A549 treated with Hydrocortisone at 1 μM for 4 hours (cell line): ENCODE measurements at places on chromosomes 5 and 9. TPM values are rescaled to one million over a fixed set of nuclear protein-coding genes. Genes with fewer than 3 reads are reported as not detected.

NEUROG1 gene
- total RNA-seq = not detected in 5 replicates

MLANA gene
- total RNA-seq = not detected in 5 replicates

KLHL9 gene
- total RNA-seq = 15.0 to 23.5 TPM (median 18.5 TPM) in 5 replicates

REEP2 gene
- 5.9 to 7.5 TPM (median 7.0 TPM) in 5 replicates for total RNA-seq

TSLP gene
- not detected in 5 replicates for total RNA-seq

DDX31 gene
- 24.4 to 27.0 TPM (median 24.9 TPM) in 5 replicates for total RNA-seq

LCN2 gene
- 2.8 to 5.4 TPM (median 3.3 TPM) in 5 replicates for total RNA-seq

C9orf153 gene
- 0.08 to 0.40 TPM (median 0.21 TPM) in 5 replicates for total RNA-seq

PRDM9 gene
- 0.03 TPM in 1 of 5 replicates, not detected in the others for total RNA-seq

DPP7 gene
- total RNA-seq = 70.6 to 111 TPM (median 110 TPM) in 5 replicates

EIF4E1B gene
- total RNA-seq = not detected in 5 replicates

SLC45A2 gene
- total RNA-seq = not detected in 5 replicates

OR1J2 gene
- not detected in 5 replicates for total RNA-seq

ANKRD33B gene
- total RNA-seq = 10.0 to 11.4 TPM (median 10.7 TPM) in 5 replicates

AQP7 gene
- total RNA-seq = 0.28 to 0.56 TPM (median 0.33 TPM) in 5 replicates

C5orf58 gene
- total RNA-seq = not detected in 5 replicates

RPP25L gene
- 37.9 to 48.2 TPM (median 46.7 TPM) in 5 replicates for total RNA-seq

PCDHGB3 gene
- total RNA-seq = 0.20 to 0.25 TPM (median 0.21 TPM) in 5 replicates

CTNND2 gene
- total RNA-seq = not detected in 5 replicates

CYLC2 gene
- not detected in 5 replicates for total RNA-seq

VCAN gene
- 6.7 to 15.0 TPM (median 9.9 TPM) in 5 replicates for total RNA-seq

NOP16 gene
- total RNA-seq = 122 to 133 TPM (median 127 TPM) in 5 replicates

CDH12 gene
- total RNA-seq = not detected in 5 replicates

ARHGEF37 gene
- 1.9 to 2.8 TPM (median 2.5 TPM) in 5 replicates for total RNA-seq

LRSAM1 gene
- total RNA-seq = 9.7 to 10.4 TPM (median 9.8 TPM) in 5 replicates

EHMT1 gene
- 37.8 to 50.0 TPM (median 44.5 TPM) in 5 replicates for total RNA-seq

EXOSC3 gene
- total RNA-seq = 63.8 to 84.4 TPM (median 75.3 TPM) in 5 replicates

JAKMIP2 gene
- total RNA-seq = not detected in 5 replicates

FOXD4L6 gene
- total RNA-seq = 0.06 to 0.07 TPM in 2 of 5 replicates, not detected in the others

DRD1 gene
- total RNA-seq = 0.06 to 0.16 TPM (median 0.09 TPM) in 5 replicates

CDX1 gene
- total RNA-seq = not detected in 5 replicates

F12 gene
- 14.2 to 24.1 TPM (median 22.1 TPM) in 5 replicates for total RNA-seq

TLX3 gene
- not detected in 5 replicates for total RNA-seq

ROR2 gene
- 1.1 to 2.0 TPM (median 1.4 TPM) in 5 replicates for total RNA-seq

SPATA31A3 gene
- not detected in 5 replicates for total RNA-seq

CAVIN4 gene
- 0.29 to 0.53 TPM (median 0.46 TPM) in 5 replicates for total RNA-seq

PAPPA gene
- total RNA-seq = 21.8 to 38.1 TPM (median 32.1 TPM) in 5 replicates

TESK1 gene
- 25.3 to 29.8 TPM (median 28.8 TPM) in 5 replicates for total RNA-seq

PPP3R2 gene
- total RNA-seq = not detected in 5 replicates

FAM163B gene
- not detected in 5 replicates for total RNA-seq

ADRA1B gene
- 19.3 to 23.5 TPM (median 21.5 TPM) in 5 replicates for total RNA-seq

FAT2 gene
- 0.01 TPM in 1 of 5 replicates, not detected in the others for total RNA-seq

INPP5E gene
- 14.1 to 21.2 TPM (median 19.7 TPM) in 5 replicates for total RNA-seq

SOX30 gene
- 0.06 to 0.07 TPM in 2 of 5 replicates, not detected in the others for total RNA-seq

PLPP7 gene
- total RNA-seq = 0.06 TPM in 1 of 5 replicates, not detected in the others

FBP1 gene
- total RNA-seq = not detected in 5 replicates

IL7R gene
- total RNA-seq = 0.28 to 0.59 TPM (median 0.36 TPM) in 5 replicates

DIPK1B gene
- 6.4 to 9.1 TPM (median 8.0 TPM) in 5 replicates for total RNA-seq

SHC3 gene
- 0.22 to 0.51 TPM (median 0.24 TPM) in 5 replicates for total RNA-seq

FOXD4L4 gene
- total RNA-seq = 0.07 to 0.09 TPM (median 0.08 TPM) in 3 of 5 replicates, not detected in the others

ARHGEF39 gene
- total RNA-seq = 13.6 to 18.2 TPM (median 17.4 TPM) in 5 replicates

ACTBL2 gene
- 0.07 to 0.09 TPM in 2 of 5 replicates, not detected in the others for total RNA-seq

FAF2 gene
- total RNA-seq = 45.4 to 58.4 TPM (median 46.0 TPM) in 5 replicates
